ENCODE measurements at places on chromosomes 4 and X. TPM values are rescaled to one million over a fixed set of nuclear protein-coding genes. Genes with fewer than 3 reads are reported as not detected.
A peak's percentile ranks its signal among the peaks of the same experiment; 100 is the strongest.

TREX2 gene
- total RNA-seq: 0.24 TPM

ZFX gene
- total RNA-seq: 116 TPM

TNMD gene
- total RNA-seq: not detected

PCGF3 gene
- 79.8 TPM for total RNA-seq

EPHA5 gene
- total RNA-seq: not detected

NHS gene
- 102 TPM for total RNA-seq

- H3K4me1 ChIP-seq: peaks cover 11% of the 10 kb centered on the region
- no peak for DNase-seq
- no peaks in the 10 kb centered on the region for H3K27me3 ChIP-seq
- no peak overlapping the region for H3K4me3 ChIP-seq
- H3K27ac ChIP-seq: no peak overlapping the region
Observed at GRCh38 chrX:100871594-100872560, 2.3 kb downstream of the NOX1 start.

DNA sequence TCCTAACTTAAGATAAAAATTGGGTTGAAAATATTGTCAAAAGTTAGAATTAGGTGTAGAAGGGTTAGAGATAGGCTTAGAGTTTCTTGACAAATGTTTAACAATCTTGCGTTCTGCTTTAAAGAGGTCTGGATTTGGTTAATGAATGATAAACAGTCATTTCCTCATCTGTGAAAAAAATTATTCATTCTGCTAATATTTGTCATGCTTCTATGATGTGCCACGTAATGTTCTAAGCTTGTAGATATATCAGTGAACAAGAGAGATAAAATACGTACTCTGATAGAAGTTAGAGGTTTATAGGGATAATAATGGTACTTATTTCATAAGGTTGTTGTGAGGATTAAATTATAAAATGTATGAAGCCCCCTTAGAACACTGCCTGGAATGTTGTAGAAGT lies 443.0 kb upstream of the GALNT7 start:
- no peak for DNase-seq
- peaks cover 3% of the 10 kb centered on the region for H3K36me3 ChIP-seq
- peak overlapping the region; percentile 63 for H3K4me3 ChIP-seq
- peaks cover 49% of the 10 kb centered on the region for H3K4me1 ChIP-seq
- H3K27me3 ChIP-seq: no peaks in the 10 kb centered on the region
- peak overlapping the region; percentile 97 for H3K27ac ChIP-seq

GRCh38 chr4:158065603-158066002 lies 107.2 kb downstream of the GASK1B start:
- H3K4me3 ChIP-seq: no peak overlapping the region
- no peak overlapping the region for H3K27ac ChIP-seq
- no peaks in the 10 kb centered on the region for H3K4me1 ChIP-seq
- no peaks in the 10 kb centered on the region for H3K36me3 ChIP-seq

- no peaks in the 10 kb centered on the region for H3K4me1 ChIP-seq
- H3K27me3 ChIP-seq: no peaks in the 10 kb centered on the region
- DNase-seq: no peak
- no peak overlapping the region for H3K4me3 ChIP-seq
- no peak overlapping the region for H3K27ac ChIP-seq
Observed at GRCh38 chrX:136126872-136127406, 20.4 kb upstream of the FHL1 start.

- H3K36me3 ChIP-seq: no peaks in the 10 kb centered on the region
- H3K4me1 ChIP-seq: no peaks in the 10 kb centered on the region
- H3K4me3 ChIP-seq: no peak overlapping the region
- no peak overlapping the region for H3K27ac ChIP-seq
- no peak for DNase-seq
- no peaks in the 10 kb centered on the region for H3K27me3 ChIP-seq
Observed at GRCh38 chr4:13777341-13777740, 149.8 kb upstream of the BOD1L1 start.

DNA sequence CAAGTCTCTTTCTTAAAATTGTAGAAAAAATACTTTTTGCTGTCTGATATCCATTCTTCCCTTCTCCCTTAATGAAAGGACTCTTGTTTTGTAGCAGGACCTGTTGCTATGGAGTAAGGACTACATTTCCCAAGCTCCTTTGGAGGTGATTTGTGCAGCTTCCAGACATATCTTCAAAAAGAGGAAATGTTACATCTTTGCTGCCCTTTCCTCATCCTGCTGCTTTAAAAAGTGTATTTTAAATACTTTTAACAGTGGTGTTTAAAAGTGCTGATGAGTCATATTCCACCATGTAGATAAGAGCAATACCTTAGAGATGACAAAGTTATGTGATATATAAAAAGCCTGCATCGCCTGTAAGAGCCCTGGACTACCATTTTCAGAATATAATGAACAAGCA lies 98.7 kb downstream of the CFAP299 start:
- peaks cover 3% of the 10 kb centered on the region for H3K4me1 ChIP-seq
- no peak for DNase-seq
- no peak overlapping the region for H3K4me3 ChIP-seq
- H3K27ac ChIP-seq: no peak overlapping the region
- H3K27me3 ChIP-seq: peaks cover 5% of the 10 kb centered on the region

DNA sequence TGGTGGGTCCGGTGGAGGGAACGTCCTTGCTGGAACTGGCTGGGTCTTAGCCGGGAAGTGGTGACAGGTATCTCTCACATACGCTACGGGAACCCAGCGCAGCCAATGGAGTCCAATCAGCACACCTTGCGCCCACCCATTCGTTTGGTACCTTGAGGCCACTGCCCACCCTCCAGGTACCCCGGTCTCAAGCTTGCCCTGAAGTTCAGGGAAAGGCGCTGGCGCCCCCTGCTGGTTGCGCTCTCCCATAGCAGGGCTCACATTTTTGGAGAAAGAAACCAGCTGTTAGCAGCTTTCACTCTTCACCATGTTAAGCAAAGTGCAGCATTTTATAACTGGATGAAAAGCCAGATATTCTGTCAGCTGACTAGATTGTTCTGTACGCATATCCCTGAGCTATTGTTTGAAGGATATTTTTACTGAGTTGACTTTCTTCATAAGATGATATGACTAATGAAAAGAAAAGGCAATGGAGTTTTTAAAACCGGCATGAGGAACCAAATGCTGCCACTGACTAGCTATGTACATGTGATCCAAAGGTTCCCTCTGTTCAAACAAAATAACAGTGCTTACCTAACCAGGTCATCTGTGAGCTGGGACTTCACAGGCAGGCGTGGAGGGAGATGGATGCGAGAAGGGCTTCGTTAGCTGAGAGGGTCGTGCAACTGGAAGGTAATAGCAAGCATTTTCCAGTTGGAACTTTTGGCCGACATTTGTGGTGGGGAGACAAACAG lies 43.7 kb downstream of the OTOP1 start:
- H3K4me3 ChIP-seq: no peak overlapping the region
- no peaks in the 10 kb centered on the region for H3K36me3 ChIP-seq
- H3K4me1 ChIP-seq: peaks cover 2% of the 10 kb centered on the region

DNA sequence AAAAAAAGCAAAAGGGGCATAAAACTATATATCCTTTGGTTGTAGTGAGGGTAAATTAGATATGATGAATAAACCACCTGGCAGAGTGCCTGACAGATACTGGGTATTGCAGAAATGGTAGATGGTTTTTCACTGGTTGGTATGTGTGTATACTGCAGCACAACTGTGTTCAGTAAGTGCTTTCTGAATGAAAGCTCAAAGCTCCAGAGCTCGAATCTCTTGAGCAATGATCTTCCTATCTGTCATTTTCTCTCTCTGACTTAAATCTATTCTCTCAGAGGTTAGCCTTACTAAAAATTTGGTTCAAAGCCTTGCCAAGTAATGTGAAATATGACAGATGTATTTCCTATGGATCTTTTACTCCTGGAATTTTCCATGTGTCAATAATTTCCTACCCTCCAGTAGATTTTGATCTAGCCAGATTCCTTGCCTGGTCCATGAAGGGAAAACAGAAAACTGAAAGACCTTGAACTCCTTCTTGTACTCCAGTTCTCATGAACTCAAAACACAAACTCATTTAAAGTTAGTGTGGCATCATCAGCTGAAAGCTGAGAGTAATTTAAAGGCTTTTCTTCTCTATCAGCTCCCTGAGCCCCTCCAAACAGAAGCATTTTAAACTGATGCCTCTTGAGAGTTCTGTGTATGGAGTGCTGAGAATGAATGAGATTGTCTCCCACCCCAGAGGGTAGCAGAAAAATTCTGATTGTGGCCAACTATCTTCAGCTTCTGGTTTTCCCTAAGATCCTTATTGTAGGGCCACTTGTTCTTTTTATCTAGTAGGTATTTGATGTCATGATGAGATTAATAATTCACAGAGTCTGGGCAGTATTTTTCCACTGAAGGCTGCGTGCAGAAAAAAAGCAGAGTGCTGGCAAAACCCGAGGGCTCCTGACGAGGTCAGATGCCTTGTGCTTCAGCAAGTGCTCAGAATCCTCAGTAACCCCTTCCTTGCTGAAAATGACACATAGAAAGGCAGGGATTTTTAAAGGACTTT lies 363.4 kb upstream of the BOD1L1 start:
- H3K4me3 ChIP-seq: no peak overlapping the region
- no peak for DNase-seq
- no peaks in the 10 kb centered on the region for H3K36me3 ChIP-seq
- H3K4me1 ChIP-seq: peaks cover 17% of the 10 kb centered on the region
- no peak overlapping the region for H3K27ac ChIP-seq
- peaks cover 10% of the 10 kb centered on the region for H3K27me3 ChIP-seq

DNA sequence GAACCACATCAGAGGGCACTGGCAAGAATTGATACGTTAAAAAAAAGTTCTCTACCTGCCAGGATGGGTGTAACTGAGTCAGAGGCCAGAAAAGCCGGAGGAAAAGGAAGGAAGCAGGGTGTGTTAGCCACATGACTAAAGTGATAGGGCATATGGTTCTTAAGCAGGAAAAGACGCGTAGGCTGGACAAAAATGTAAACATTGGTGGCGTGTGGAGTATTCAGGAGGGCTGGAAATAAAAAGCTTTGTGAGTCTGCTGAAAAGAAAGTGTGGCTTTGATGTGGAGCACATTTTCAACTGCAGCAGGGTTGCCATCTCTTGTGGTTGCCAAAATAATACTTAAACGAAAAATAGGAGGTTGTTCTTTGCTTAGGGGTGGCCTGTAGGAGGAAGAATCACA lies 186.5 kb upstream of the RPL34 start:
- no peak overlapping the region for H3K4me3 ChIP-seq
- no peaks in the 10 kb centered on the region for H3K4me1 ChIP-seq
- H3K27ac ChIP-seq: peak overlapping the region; percentile 5
- no peaks in the 10 kb centered on the region for H3K36me3 ChIP-seq
- no peak for DNase-seq

- H3K36me3 ChIP-seq: no peaks in the 10 kb centered on the region
- H3K4me3 ChIP-seq: no peak overlapping the region
- DNase-seq: no peak
- no peaks in the 10 kb centered on the region for H3K27me3 ChIP-seq
- no peak overlapping the region for H3K27ac ChIP-seq
- H3K4me1 ChIP-seq: no peaks in the 10 kb centered on the region
Observed at GRCh38 chrX:12580548-12580947, 210.7 kb upstream of the PRPS2 start.

GRCh38 chrX:10282490-10282889 lies 125.7 kb downstream of the CLCN4 start:
- no peak for DNase-seq
- H3K27me3 ChIP-seq: no peaks in the 10 kb centered on the region
- no peaks in the 10 kb centered on the region for H3K36me3 ChIP-seq

GRCh38 chrX:100980608-100981497 lies 11.3 kb downstream of the ARL13A start:
- no peak overlapping the region for H3K27ac ChIP-seq
- no peak for DNase-seq
- H3K4me1 ChIP-seq: peaks cover 2% of the 10 kb centered on the region

DNA sequence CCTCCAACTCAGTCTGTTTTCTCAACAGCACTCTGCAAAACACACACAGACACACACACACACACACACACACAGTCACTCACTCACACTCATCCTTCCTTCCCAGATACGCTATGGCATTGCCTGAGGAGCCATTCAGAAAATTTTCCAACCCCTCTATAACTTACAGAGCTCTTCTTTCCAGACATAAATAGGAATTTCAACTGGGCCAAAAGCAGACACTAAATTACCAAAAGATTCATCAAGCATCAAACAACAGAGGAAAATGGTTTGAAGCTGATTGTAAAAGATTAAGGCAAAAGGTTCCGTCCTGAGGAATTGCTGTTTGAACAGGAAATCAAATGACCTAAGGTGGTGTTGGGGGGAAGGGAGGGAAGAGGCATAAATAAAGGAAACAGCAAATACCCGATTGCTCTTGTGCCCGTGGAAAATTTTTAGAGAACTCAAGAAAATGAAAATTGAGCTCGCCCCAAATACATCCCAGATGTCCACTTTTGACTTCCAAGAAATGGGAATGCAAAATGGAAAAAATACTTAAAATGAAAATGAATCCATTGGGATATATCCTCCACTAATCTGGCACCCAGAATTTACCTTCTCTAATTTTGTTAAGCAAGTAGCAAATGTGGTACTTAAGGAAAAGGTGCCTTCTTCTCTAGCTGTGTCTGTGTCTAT lies 183.6 kb downstream of the QDPR start:
- H3K4me1 ChIP-seq: peaks cover 3% of the 10 kb centered on the region
- no peak overlapping the region for H3K27ac ChIP-seq
- H3K27me3 ChIP-seq: peaks cover 11% of the 10 kb centered on the region
- no peaks in the 10 kb centered on the region for H3K36me3 ChIP-seq

DNA sequence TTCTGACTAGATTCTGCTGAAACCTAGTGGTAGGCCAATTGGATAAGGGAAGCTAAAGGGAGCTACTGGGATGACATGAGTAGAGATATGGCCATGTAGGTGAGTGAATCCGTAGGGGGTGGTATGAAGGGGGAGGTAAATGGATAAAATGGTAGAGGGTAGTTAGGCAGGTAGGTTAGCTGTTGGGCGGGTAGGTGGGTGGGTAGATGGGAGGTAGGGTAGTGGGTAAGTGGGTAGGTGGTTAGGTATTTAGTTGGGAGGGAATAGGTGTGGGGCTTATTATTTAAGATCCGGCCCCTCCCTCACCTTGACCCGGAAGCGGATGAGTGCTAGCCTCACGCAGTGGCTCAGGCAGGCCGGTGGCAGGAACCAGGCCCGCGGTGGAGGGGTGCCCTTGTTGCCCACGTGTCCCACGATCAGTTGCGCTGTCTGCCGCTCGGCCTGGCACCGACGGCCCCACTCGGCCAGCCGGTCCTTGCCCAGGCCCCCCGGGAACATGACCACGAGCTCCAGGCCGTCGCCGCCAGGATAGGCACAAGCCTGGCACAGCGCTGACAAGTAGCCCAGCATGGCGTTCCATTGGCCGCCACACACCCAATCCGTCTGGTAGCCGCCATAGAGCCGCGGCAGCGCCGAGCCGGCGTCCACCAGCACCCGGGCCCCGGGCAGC lies 725 bp downstream of the FAM120C start:
- H3K27ac ChIP-seq: no peak overlapping the region
- no peaks in the 10 kb centered on the region for H3K36me3 ChIP-seq
- peaks cover 29% of the 10 kb centered on the region for H3K4me1 ChIP-seq
- H3K27me3 ChIP-seq: no peaks in the 10 kb centered on the region

DNA sequence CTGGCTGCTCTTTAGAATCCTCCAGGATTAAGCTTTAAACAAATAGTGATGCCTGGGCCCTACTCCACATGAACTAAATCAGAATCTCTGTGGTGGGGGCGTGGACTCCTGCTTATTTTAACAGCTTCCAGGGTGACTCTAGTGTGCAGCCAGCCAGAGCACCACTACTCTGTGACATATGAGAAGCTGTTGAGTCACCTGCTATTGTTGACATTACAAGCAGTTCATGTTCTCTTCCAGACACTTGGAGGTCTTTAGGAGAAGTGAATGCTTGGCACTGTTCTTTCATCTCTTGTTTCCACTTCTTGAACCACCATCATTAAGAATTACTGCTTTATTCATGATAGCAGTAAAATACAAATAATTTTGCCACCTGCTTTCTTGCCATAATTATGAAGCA lies 426 bp upstream of the C4orf51 start:
- H3K27ac ChIP-seq: peak overlapping the region; percentile 90
- H3K4me1 ChIP-seq: peaks cover 19% of the 10 kb centered on the region
- H3K36me3 ChIP-seq: peaks cover 4% of the 10 kb centered on the region

Measured in progenitor cell of endocrine pancreas (in vitro differentiated cells).